ENCODE measurements at places on chromosomes 3 and 15. TPM values are rescaled to one million over a fixed set of nuclear protein-coding genes. Genes with fewer than 3 reads are reported as not detected.

The LPCAT4 gene
- 80.8 TPM for total RNA-seq

GRCh38 chr3:160108362-160108761, 116.9 kb upstream of the C3orf80 start:
- H3K4me1 ChIP-seq, result no peaks in the 10 kb centered on the region
- no peak for DNase-seq
- peaks cover 19% of the 10 kb centered on the region for H3K27me3 ChIP-seq
- H3K36me3 ChIP-seq, result no peaks in the 10 kb centered on the region
- no peak overlapping the region for H3K27ac ChIP-seq
- H3K4me3 ChIP-seq, result no peak overlapping the region

- no peak overlapping the region for H3K4me3 ChIP-seq
- no peak for DNase-seq
- peak overlapping the region; percentile 28 for H3K27ac ChIP-seq
- no peaks in the 10 kb centered on the region for H3K36me3 ChIP-seq
- peaks cover 2% of the 10 kb centered on the region for H3K27me3 ChIP-seq
Observed at GRCh38 chr15:51390241-51390965, 48.9 kb downstream of the GLDN start.

The PIF1 gene
- 19.1 TPM for total RNA-seq

Data from activated T-helper 1 cell treated with anti-CD3 and anti-CD28 coated beads, Interleukin-12 subunit alpha, Interleukin-12 subunit beta, Interleukin-2, Interleukin-4 antibody, amounts not matched to agents 30 ng/mL and 10 ng/mL and 1 ng/mL, durations not matched to agents 14 hours and 24 hours and 36 hours (primary cell).